Mesothelial cell of epicardium (in vitro differentiated cells): ENCODE measurements at places on chromosomes 5 and 9.

DNA sequence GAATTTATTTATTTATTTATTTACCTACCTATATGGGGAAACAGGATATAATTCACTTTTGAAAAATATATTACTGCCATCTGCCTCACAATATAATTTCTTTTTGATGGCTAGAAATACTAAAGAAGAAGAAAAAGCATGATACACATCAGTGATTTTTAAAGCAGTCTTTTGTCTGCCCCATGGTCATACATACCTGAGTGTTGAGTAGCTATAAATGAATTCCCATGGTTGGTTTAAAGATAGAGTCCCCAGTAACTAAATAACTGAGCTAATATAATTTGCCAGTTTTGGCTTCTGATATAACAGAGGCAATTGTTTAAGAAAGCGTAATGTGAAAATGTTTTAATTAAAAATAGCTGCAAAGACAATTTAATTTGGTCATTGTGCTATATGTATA is 447.8 kb downstream of the PDE4D start:
- no peak for DNase-seq

- DNase-seq: no peak
These were observed 21.5 kb upstream of the S1PR3 start for GRCh38 chr9:88969646-88970373.

DNA sequence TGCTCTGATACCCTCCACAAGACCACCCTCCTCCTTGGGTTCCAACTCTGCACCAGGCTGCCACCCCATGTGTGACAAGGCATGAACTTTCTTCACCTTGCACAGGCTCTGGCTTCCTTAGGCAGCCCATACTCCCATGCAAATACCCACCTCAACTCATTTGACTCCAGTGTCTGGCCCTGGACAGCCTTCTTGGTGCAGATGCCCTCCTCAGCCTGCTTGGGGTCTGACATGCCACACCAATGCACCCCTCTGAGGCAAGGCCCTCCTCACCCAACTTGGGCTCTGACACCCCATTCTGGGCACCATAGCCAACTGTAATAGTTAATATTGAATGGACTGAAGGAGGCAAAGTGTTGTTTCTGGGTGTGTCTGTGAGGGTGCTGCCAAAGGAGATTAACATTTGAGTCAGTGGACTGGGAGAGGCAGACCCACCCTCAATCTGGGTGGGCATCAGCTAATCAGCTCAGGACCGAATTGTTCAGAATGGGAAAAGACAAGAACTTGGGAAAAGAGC is 115.0 kb upstream of the EPB41L4A start:
- DNase-seq: no peak

GRCh38 chr9:114450833-114451706 is 54.2 kb downstream of the WHRN start:
- no peak for DNase-seq

GRCh38 chr5:129051283-129051682 is 43.3 kb upstream of the ISOC1 start:
- DNase-seq: no peak

DNA sequence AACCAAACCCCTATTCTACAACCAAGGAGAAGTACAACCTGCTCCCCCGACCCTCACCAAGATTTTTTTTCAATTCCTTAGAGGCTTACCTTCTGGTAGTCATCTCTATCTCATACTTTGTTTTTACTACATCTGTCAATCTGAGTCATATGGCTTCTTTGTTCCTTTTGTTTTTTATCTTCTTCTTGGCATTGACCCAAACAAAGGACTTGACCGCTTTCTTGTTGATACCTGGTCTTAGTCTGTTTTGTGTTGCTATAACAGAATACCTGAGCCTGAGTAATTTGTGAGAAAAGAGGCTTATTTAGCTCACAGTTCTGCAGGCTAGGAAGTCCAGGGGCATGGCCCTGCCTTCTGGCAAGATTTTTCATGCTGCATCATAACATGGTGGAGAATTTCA is 352.7 kb downstream of the MLLT3 start:
- no peak for DNase-seq

DNA sequence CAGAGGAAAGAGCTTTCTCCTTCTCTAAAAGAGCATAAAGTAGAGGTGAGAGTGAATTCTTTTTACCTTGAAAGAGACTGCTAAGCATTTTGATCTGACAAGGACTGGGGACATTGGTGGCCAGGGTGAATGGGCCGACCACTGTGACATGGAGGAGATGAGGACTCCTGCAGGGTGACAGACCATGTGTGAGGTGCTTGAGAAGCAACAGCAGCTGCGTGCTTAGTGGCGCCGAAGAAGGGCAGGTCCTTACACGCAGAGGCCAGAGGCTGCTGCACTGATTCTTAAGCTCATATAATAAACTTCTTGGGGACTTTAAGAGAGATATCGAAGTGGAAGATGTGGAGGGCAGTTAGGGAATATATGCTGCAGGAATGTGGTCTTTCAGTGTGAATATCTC is 8.7 kb upstream of the JAKMIP2 start:
- DNase-seq: no peak

- DNase-seq: no peak
These were observed 177.1 kb downstream of the GAPVD1 start for GRCh38 chr9:125438506-125439433.
